Esophagus muscularis mucosa (tissue), 4 donors: ENCODE measurements at places on chromosomes 4 and X. TPM values are rescaled to one million over a fixed set of nuclear protein-coding genes. Genes with fewer than 3 reads are reported as not detected.
A peak's percentile ranks its signal among the peaks of the same experiment; 100 is the strongest.

Gene FRMPD4
- 0.58 TPM for total RNA-seq

Gene RHOXF2B
- not detected for total RNA-seq

DNA sequence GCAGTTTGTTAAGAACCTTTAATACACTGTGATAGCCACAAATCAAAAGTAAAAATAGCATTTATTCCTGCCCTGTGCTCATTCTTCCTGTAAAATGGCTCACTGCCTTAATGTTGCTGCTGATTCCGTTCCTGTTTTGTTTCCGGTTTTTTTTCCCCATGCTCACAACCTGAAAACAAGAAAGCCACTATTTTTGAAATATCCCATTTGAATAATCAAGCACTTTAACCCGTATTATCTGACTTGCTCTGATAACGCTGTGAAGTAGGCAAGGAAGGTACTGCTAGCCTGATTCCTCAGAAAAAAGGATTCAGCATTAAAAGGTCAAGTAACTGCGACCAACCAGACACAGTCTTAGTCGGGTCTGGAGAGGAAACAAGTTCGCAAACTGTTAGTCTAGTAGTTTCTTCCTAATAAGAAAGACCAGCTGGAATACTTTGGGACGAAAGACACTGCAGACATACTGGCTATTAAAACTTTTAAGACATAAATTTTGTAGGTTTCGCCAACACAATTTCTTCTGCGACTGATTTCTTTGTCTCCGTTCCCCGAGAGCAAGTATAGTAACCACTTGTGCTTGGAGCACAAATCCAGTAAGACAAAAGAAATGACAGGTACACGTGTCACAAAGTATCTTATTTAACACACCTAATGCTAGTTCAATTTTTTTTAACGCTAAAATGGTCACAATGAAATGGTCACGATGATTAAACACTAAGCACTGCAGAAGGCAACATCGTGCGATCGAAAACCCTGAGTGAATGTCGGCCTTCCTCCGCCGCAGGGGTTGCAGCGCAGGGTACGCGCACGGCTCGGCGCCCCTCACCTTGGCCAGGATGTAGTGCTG is 802 bp downstream of the COX18 start:
- no peak for DNase-seq

DNA sequence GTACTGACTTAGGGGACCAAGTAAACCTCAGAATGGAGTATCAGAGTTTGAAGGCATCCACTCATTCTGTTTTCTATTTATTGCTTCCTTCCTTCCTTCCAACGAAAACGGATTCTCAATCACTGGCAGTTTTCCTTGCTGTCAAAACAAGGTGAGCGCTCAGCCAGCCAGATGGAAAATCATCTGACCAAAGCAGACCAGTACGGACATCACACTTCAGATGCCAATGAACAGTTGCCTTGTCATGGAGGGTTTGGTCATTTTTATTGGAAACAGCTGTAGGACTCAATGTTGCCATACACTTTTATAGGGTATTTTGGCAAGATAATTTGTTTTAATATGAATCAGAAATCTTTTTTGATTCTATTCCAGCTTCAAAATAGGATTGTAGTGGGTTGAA is 16.6 kb downstream of the GEMIN8 start:
- no peak for DNase-seq

Gene RXFP1
- total RNA-seq: not detected

DNA sequence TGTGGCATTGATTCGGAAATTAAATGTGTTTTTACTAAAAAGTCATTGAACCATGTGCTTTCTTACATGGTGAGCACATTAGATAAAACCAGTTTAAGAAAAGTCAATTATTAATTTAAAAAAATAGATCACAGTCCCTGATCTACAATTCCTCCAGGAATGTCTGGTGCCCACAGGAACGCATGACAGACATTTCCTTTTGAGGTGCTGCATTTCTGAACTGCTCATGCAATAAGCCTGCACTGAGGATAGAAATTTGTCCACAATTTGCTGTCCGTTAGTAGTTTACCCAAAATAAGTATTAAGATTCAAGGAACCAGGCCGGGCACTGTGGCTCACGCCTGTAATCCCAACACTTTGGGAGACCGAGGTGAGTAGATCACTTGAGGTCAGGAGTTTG is 8.2 kb upstream of the ADAMTS3 start:
- no peak for DNase-seq

Gene CYBB
- 14.6 TPM for total RNA-seq

Gene DCAF8L2
- not detected for total RNA-seq

DNA sequence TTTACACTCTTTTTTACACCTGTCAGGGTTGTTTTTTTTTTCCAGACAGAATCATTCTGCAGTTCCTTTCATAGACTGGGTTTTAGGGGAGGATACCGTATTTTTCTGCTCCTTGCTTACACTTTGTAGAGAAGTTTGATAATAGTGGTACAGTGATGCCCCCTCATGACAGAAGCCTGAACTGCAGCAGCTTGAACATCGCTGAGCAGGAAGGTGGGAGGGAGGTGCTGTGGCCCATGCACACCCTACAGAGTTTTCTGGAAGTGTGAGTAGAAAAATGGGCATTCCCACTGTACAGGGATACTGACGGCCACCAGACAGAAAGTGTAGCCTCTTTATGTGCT is 54.5 kb downstream of the RAB40A start:
- DNase-seq: peak; percentile 93

DNA sequence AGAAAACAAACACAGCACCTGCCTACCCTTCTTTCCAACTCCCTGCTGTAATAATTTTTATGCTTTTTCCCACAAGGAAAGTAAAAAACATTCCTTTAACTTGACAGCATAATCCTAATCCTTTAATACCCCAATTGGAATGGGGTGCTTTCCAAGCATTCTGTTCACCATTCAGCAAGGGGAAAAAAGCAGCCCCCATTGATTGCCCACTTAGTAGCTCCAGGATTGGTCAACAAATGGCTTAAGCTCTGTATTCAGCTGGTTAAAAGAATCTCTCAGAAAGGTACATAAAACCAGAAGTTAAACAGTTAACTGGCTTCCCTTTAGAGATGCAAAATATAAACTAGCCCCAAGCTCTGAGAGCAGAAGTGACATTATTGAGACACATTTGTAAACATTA is 194.8 kb upstream of the ATOH1 start:
- no peak for DNase-seq

DNA sequence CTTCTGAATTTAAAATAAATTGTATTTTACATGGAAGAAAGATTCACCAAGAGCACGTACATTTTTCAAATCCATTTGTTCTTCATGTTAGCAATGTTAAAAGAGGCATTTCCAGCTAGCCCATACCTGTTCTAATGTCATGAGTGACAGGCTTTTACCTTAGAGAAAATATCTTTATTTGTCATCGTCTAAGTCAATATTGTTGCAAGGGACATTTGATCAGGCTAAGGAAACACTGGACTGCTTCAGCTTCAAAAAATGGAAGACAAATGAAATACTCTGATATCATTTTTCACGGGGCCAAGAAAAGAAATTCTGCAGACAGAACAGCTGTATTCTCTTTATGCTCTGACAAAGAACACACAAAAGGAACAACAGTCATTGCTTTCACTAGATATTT is 207.7 kb downstream of the RCHY1 start:
- DNase-seq: no peak

Gene NXF2
- total RNA-seq: not detected

- no peak for DNase-seq
Measured at GRCh38 chrX:12685541-12685940, 105.7 kb upstream of the PRPS2 start.

Gene STS
- total RNA-seq: 7.9 TPM

Gene YY2
- total RNA-seq: 1.7 TPM

Gene AFF2
- total RNA-seq: 7.1 TPM

Gene CENPE
- total RNA-seq: 0.45 TPM

GRCh38 chr4:149280806-149281205 is 534.8 kb downstream of the IQCM start:
- DNase-seq: no peak

GRCh38 chr4:110854021-110854678 is 231.3 kb upstream of the PITX2 start:
- DNase-seq: no peak

DNA sequence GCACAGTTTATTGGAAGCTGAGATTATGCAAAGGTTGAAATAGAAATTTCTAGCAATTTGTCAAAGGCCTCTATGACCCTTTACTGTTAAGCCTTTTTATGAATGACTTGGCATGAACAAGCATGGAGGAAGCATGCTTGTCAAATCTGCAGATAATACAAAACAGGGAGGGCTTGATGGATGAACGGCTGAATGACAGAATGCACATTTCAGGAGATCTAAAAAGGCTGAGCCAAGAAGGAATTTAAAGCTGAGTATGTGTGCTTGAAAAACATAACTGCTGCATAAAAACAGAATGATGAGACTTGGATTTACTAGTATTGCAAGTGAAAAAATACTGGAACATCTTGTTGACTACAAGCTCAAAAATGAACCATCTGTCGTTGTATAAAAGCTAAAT is 29.0 kb upstream of the UBE2K start:
- no peak for DNase-seq

- DNase-seq: no peak
Measured at GRCh38 chr4:182831376-182831775, 85.8 kb downstream of the DCTD start.

Gene CFP
- total RNA-seq: 6.9 TPM

GRCh38 chr4:122914938-122915337 is 7.5 kb downstream of the NUDT6 start:
- no peak for DNase-seq

DNA sequence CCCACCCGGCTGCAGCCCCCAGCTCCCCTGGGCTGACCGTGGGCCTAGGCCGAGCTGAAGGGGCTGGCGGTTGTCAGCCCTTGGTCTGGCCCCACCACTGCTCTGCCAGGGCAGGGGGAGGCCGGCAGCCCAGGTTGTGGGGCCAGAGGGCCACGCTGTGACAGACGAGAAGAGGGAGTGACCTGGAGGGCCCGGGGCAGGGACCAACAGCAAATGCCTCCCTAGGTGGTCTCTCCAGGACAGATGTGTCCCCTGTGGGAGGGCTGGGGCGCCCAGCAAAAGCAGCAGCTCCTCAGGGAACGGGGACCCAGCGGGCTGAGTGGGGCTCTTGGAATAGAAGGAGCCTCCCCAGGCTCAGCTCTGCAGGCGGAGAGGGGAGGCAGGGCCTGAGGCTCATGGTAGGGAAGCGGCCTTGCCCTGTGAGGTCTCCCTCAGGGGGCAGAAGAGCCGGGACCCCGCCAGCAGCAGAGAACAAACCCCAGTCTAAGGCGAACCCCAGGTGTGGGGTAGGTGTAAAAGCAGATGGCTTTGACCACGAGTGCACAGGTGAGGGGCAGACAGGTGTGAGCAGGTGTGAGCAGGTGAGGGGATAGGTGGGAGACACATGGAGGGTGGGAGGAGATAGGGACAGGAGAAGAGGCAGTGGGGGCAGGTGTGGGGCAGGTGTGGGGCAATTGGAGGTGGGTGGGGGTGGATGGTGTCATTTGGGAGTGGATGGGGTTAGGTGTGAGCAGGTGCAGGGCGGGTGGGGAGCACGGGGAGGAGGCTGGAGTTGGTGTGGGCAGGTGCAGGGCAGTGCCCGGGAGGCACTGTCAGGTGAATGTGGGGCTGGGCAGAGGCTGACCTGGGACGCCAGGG is 34.1 kb upstream of the SPON2 start:
- DNase-seq: no peak

Gene H2BW2
- total RNA-seq: not detected

Gene DTHD1
- not detected for total RNA-seq

Gene UGT2B17
- not detected for total RNA-seq

DNA sequence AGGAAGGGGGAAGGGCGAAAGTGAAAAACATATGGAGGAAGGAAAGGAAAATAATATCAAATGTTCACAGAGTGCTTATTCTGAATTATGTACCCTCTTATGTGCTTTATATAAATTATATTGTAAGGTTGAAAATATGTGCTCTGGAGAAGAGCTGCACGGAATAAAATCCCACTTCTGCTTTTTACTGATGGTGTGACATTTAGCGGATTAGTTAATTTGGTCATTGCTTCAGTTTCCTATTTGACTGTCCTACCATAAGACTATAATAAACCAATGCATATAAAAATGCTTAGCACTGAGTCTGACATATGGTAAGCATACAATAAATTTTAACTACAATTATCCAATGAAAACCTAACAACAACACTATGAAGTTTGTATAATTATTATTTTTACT is 86.2 kb downstream of the NPFFR2 start:
- no peak for DNase-seq

Gene PABPC1L2A
- total RNA-seq: 0.17 TPM

- DNase-seq: no peak
Measured at GRCh38 chr4:132513491-132513890, 635.6 kb upstream of the PCDH10 start.

- no peak for DNase-seq
Measured at GRCh38 chr4:25370242-25370641, 6.8 kb upstream of the ANAPC4 start.

Gene GABRA4
- under 0.01 TPM for total RNA-seq

DNA sequence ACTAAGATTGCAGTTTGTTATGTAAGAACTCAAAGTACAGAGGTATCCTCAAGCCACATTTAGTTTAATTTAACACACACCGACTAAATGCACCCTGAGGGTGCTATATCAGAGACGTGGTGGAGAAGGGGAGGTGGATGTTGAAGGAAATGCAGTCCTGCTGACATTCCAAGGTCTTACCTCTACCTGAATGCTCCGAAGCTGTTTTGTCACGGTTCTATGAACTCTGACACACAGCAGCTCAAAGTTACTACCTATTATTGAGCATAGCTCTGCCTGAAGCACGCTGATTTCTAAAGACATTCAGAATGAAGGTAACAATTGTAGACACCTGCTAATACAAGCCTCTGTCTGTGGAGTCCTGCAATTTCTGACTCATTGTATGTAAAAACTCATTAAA is 6.7 kb downstream of the CC2D2A start:
- DNase-seq: no peak

DNA sequence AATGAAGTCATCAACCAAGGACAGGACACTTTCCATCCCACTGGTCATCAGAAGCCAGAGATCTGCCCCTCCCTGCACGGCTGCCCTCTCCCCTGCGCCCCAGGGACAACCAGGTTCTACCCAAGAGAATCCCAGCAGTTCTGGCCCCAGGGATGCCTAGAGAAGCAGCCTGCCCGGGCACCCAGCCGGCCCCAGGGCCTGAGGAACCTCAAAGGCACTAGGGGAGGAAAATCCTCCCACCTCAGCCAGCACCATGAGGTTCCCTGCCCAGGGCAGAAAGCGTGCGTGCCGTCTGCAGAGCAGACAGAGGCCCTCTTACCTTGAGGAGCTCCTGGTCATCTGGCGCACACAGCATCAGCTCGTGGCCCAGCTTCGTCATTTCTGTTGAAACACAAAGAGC is 8.1 kb downstream of the HAUS7 start:
- DNase-seq: no peak

GRCh38 chrX:99301990-99302389 is 1108.1 kb downstream of the PCDH19 start:
- no peak for DNase-seq

Gene GAGE13
- total RNA-seq: not detected

Gene RHOH
- 3.6 TPM for total RNA-seq

Gene KANTR
- 11.6 TPM for total RNA-seq
